ENCODE measurements at places on chromosomes 1 and 21. TPM values are rescaled to one million over a fixed set of nuclear protein-coding genes. Genes with fewer than 3 reads are reported as not detected.
A peak's percentile ranks its signal among the peaks of the same experiment; 100 is the strongest.

- DNase-seq = no peak
These were observed 33.3 kb downstream of the PTPRC start for GRCh38 chr1:198672124-198672523.

GRCh38 chr1:219928791-219929118 lies 398 bp upstream of the SLC30A10 start:
- no peak for DNase-seq

DNA sequence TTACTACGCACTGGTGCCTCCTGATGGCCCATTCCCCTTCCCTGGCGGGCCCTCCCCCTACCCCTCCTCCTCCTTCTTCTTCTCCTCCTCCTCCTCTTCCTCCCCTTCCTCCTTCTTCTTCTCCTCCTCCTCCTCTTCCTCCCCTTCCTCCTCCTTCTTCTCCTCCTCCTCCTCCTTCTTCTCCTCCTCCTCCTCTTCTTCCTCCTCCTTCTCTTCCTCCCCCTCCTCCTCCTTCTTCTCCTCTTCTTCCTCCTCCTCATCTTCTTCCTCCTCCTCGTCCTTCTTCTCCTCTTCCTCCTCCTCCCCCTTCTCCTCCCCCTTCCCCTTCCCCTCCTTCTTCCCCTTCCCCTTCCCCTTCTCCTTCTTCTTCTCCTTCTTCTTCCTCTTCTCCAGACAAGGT lies 64.7 kb upstream of the COG2 start:
- DNase-seq = no peak

DNA sequence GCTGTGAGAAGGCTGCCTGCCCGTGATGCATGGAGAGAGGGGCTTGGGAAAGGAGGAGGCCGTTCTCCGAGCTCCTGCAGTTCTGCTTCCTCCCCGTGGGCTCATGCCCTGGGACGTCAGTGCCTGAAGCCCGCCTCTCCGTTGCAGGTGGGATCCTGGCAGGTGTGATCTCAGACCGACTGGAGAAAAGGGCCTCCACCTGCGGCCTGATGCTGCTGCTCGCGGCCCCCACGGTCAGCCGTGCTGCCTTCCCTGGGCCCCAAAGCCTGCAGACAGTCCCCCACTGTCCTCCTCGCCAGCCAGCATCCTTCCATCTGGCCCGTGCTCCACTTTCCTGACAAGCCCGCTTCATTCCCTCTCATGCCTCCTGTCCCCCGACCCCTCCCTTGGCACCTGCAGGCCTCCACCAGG lies 50.9 kb downstream of the SLC37A1 start:
- no peak for DNase-seq

CYP4B1 gene
- total RNA-seq = 0.17 TPM

GRCh38 chr1:151326619-151327222 lies 495 bp downstream of the PI4KB start:
- DNase-seq = peak; percentile 52

CRP gene
- not detected for total RNA-seq

DNA sequence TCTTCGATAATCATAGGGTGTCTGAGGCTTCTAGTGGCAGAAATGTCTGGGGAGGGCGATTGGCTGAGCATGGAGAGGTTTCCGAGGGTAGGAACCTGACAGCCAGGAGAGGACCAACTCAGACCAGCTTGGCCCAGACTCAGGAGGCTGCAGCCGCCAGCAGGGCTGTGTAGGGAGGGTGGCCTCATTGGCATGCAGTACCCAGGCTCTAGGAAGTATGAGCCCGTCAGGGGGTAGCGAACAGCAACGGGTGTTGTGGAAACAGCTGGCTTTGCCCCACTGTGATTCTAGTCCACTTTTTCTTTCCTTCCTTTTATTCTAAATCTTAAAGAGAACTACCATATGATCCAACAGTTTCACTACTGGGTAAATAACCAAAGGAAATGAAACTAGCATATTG lies 103.3 kb downstream of the DIRAS3 start:
- no peak for DNase-seq

DNA sequence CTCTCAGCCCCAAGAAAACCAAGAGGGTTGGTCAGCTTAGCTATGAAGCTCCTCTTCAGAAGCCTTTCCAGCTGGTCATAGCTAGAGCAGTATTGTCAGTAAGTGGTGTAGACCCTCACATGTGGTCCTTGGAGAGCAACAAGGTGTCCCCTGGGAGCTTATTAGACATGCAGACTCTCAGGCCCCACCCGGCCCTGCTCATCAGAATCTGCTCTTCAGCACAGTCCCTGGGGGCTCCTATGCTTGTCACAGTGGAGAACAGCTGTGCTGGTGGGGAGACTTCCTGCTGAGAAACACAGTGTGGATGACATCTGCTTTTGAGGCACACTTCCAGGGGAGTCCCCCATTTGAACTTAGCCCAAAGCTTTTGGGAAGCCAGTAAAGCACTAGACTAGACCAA lies 21.9 kb upstream of the NEK2 start:
- DNase-seq = no peak

NECAP2 gene
- total RNA-seq = 263 TPM

LCE1B gene
- total RNA-seq = not detected

- DNase-seq = no peak
These were observed 53.1 kb downstream of the NMNAT2 start for GRCh38 chr1:183365093-183365492.

CR1L gene
- 0.14 TPM for total RNA-seq

- DNase-seq = no peak
These were observed 131.4 kb downstream of the MRPS6 start for GRCh38 chr21:34204481-34205439.

DNA sequence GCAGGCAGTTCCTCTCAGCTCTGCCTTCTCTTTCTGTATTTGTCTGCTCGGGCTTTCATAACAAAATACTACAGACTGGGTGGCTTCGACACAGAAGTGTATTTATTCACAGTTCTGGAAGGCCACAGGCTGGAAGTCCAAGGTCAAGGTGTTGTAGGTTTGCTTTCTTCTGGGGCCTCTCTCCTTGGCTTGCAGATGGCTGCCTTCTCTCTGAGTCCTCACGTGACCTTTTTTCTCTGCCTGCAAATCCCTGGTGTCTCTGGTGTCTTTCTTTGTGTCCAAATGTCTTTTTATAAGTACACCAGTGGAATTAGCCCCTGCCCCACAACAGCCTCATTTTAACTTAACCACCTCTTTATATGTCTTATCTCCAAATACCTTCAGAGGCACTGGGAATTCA lies 250.0 kb downstream of the TM2D1 start:
- DNase-seq = no peak

- DNase-seq = peak; percentile 78
These were observed 306.2 kb downstream of the NFIA start for GRCh38 chr1:61388566-61388965.

PRAMEF2 gene
- total RNA-seq = not detected

DNA sequence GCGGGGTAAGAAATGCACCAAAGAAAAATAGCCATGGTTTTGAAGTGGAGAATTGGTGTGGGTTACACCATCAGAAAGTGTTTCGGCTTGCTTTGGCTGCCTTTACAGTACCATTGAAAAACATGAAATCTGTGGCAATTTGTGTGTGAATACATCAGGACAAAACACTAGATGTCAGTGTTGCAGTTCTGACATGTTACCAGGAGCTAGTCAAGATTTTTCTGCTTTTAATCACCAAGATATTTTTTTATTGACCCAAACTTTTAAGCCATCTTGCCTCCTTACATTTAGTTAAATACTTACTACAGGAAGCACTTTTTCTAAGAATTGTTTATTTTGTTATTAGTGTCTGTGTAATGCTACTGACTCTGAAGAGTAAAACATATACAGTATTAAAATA lies 14.3 kb downstream of the RRP15 start:
- peak; percentile 73 for DNase-seq

GRCh38 chr21:29092102-29092959 lies 18.9 kb upstream of the CCT8 start:
- no peak for DNase-seq

DNA sequence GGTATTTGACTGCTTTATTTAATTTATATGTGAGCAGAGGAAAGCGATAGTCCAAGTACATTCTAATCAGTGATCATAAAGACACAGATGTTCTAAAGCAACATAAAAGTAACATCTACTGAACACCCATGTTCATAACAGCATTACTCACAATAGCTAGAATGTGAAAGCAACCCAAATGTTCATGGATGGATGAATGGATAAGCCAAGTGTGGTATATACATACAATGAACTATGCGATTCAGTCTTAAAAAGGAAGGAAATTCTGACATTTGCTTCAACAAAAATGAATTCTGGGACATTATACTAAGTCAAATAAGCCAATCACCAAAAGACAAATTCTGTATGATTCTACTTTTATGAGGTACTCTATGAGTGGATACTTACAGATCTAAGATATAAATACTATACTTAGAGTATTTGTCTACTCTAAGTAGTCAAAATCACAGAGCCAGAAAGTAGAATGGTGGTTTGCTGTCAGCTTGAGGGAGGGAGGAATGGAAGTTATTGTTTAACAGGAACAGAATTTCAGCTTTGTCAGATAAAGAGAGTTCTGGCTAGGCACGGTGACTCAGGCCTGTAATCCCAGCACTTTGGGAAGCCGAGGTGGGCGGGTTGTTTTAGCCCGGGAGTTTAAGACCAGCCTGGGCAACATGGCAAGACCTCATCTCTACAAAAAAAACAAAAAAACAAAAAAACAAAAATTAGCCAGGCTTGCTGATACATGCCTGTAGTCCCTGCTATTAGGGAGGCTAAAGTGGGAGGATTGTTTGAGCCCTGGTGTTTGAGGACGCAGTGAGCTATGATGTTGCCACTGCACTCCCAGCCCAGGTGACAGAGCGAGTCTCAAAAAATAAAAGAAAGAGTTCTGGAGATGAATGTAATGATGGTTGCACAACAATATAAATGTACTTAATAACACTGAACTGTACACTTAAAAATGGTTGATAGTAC lies 79.7 kb upstream of the ARHGAP29 start:
- peak; percentile 62 for DNase-seq

GRCh38 chr21:35953597-35953996 lies 106.7 kb downstream of the SETD4 start:
- DNase-seq = no peak

DNA sequence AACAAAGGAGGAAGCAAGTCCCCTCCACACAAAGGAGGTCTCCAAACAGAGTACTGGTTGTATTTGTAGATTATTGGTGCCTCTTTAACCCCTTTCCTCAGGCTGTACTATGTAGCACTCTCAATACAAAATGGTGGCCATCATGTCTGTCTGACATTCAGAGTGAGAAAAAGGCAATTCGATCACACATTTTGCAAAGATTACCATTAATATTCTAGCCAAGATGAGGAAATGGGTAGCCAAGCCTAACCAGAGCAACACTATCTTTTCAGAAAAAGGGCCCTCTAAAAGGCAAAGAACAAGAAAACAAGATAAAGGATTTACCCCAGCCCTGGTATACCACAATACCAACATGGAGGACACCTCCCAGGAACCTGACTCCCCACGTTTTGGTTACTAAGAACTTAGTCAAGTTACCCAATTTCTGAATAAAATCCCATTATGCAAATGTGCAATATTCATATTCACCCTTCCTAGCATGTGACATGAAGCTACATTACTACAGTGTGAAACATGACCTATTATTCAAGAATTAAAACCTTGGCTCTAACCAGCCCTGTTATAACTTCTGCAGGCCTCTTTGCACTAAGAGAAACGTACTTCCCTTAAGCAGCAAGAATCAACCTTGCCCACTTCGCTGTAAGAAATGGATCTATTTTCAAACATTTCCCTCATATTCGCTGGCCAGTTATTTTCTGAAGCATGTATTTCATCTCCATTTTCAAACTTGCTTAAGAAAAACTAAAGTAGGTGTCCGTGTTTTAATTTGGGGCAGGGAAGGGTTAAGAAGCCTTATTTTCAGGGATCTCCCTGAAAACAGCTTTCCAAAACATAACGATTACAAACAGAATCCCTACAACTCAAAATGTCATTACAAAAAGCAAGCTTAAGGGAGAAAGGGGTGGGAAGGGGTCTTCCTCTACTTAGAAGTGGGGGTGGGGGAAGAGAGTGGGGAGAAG lies 2.1 kb downstream of the KDM5B start:
- DNase-seq = peak; percentile 24

GRCh38 chr1:62230718-62231117 lies 36.1 kb downstream of the L1TD1 start:
- no peak for DNase-seq

GRCh38 chr1:35567947-35568558 lies 5.1 kb upstream of the TFAP2E start:
- no peak for DNase-seq

DNA sequence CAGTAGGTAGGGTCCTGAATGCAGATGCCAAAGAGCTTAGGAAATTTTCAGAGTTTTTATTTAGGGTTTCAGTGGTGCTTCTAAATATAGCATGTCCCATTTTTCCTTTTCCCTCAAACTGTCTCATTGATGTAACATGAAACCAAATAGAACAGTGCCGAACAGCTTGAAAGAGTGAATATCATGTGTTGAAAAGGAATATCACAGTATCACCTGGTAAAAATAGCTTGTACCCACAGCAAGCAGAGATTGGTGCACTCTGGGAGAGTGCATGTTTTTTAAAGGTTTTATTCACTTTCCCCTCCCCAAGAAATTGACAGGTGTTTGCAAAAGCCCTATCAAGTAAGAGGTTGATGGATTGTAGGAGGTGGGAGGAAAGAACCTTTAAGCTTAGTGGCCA lies 41.9 kb upstream of the ELAVL4 start:
- no peak for DNase-seq

- no peak for DNase-seq
These were observed 120.7 kb upstream of the MARK1 start for GRCh38 chr1:220407191-220407590.

GRCh38 chr1:217275655-217276398 lies 355.1 kb downstream of the GPATCH2 start:
- no peak for DNase-seq

GRCh38 chr1:55339681-55340080 lies 124.5 kb upstream of the USP24 start:
- no peak for DNase-seq

PSMB2 gene
- 41.0 TPM for total RNA-seq

OLFML2B gene
- total RNA-seq = 0.17 TPM

DNA sequence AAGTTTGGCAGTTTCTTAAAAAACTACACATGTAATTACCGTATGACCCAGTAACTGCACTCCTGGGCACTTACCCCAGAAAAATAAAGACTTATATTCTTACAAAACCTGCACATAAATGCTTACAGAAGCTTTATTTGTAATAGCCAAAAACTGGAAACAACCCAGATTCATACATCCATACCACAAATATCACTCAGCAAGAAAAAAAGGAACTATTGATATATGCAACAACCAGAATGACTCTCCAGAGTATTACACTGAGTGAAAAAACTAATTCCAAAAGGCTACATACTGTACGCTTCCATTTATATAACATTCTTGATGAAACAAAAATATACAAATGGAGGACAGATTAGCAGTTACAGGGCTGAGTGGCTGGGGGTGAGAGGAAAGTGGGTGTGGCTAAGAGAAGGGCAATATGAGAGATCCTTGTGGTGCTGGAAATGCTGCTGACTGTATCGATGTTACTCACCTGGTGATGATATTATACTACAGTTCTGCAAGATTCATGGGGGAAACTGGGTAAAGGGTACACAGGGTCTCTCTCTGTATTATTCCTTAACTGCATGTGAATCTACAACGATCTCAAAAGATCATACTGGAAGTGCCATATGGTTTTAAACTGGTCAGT lies 96.0 kb upstream of the GNG4 start:
- no peak for DNase-seq

DNA sequence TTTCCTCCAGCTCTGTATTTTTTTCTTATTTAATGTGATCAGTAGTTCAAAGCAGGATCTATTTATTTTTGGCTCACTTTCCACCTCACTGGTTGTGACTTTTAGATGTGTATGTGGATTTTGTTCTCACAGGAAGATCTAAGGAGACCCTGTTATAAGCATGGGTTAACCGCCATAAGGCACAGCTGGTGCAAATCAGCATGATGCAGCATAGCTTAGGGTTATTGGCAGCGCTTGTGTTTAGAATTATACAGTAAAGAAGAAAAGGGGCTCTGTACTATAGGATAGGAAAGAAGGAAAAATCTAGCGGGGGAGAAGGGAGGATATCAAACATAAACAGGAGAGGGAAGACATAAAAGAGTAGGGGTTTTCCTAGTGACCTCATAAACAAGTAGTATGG lies 26.9 kb upstream of the RGL1 start:
- no peak for DNase-seq

Data from dermis blood vessel endothelial cell (primary cell).